ENCODE measurements at places on chromosomes 11 and 22.

GRCh38 chr11:6273188-6273587 is 13.6 kb downstream of the CCKBR start:
- DNase-seq = no peak

- no peak for DNase-seq
Observed at GRCh38 chr11:15055620-15056356, 17.6 kb upstream of the CALCB start.

DNA sequence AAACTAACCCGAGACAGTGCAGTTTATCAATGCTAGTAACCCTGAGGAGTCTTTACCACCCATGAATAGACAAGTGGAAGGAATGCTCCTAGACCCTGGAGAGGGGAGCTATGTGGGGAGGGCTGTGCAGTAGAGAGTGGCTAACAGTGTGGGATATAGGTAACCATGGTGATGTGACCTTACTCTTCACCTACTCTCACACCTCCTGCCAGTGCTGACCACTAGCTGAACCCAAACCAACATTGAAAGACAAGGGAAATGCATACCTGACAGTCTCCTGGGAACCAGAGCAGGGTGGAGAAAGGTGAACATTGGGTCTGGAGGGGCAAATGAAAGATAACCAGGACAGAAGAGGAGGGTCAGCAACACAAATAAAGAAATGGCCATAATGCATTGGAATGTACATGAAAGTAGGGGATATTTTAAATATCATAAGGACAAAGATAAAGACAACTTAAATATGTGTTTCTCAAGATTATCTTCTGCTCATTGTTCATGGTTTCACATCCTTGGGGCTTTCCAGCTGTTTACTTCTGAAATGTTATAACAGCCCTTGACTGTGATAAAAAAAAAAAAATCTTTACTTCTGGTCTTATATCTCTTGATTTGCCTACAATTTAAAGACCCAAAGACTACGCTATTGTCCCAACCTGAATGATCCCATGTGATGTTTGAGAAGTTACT is 983.3 kb upstream of the TENM4 start:
- no peak for DNase-seq

DNA sequence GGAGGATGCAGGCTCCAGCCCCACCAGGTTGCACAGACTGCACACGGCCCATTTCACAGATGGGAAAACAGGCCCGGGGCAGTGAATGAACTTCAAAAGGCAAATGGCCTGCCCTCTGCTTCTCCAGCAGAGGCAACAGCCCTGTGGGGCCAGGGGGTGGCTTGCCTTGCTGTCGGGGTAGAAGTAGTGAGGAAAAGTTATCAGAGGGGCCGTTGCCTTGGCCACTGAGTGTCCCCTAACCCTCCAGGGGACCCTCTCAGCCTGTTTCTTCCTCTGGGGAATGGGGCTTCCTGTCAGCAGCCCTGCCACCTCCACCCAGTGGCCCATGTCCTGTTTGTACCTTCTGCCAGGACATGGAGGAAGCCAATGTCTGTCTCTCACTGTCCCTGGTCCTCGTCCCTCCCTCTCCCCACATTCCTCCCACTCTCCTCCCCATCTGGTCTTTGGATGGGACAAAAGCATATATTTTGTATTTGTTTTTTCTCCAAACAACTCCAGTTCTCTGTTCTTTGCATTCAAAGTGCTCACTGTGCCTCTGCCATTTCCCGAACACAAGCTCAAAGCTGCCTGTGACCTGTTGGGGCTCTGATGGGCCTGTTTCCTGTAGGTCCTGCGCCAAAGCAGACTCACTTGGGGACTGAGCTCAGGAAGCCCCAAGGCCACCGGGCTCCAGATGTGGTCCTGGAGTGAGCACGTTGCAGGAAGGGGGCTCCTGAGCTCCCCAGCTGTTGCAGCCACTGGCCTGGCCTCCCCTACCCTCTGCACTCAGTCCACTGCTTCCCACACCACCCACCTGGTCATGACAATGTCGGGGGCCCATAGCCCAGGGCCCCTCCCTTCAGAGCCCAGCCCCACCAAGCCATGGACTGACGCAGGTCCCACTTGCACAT is 9.5 kb downstream of the MAP4K2 start:
- no peak for DNase-seq

- no peak for DNase-seq
Observed at GRCh38 chr11:96221244-96222070, 121.5 kb downstream of the MAML2 start.

- no peak for DNase-seq
Observed at GRCh38 chr22:25518000-25518663, 46.3 kb upstream of the GRK3 start.

Measured in brain microvascular endothelial cell (primary cell).